ENCODE measurements at places on chromosomes 12 and 14.
A peak's percentile ranks its signal among the peaks of the same experiment; 100 is the strongest.

DNA sequence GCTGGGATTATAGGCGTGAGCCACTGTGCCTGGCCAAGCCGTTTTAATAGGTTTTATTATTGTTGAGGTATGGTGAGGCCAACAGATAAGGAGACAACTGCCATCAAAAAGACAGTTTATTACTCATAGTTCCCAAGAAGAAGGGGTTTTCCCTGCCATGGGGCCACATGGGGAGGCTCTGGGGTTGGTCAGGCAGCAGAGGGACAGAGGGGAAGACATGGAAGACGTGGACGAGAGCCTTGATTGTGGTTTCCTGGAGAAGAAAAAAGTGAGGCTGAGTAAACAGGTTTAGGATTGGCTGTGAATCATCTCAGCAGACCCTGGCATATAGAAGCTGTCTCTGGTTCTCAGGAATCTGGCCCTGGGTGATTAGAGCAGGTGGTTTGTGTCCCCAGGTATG lies 69.9 kb downstream of the FOXN4 start:
- no peak for DNase-seq

- DNase-seq, result no peak
Observed at GRCh38 chr12:13148485-13148847, 45.0 kb upstream of the GSG1 start.

GRCh38 chr12:66945189-66945817 lies 266.4 kb upstream of the GRIP1 start:
- DNase-seq, result no peak

DNA sequence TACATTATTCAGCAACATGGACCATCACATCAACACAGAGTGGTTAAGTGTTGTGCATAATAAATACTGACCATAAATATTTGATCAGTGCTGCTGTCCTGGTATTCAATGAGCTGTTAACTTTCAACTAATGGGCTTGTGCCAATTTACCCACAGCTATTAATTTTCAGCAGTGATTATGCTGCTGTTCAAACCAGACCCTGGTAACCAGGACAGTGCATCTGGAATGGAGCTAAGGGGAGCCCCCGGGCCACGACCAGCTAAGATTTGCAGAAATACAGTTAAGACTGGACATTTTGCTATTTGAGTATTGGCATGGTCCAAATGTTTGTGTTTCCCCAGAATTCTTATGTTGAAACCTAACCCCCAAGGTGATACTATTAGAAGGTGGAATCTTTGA lies 180.4 kb upstream of the GZMB start:
- DNase-seq, result no peak

DNA sequence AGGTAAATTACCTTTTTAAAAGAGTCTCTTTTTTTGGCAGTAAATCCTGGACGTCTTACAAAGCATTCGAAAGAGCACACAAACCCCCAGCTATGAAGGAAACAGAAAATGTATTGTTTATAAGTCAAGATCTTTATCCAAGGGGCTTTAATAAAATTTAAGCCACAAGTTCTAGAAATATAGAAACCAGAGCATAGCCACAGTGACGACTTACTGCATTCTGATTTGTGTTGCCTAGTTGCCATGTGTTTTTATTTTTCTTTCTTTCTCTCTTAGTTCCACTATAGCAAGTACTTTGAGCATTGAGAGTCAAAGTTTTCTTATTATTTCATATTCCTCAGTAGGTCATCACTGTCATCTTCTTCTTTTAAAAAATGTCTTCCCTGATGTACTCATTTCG lies 47.8 kb upstream of the TBPL2 start:
- DNase-seq, result no peak

DNA sequence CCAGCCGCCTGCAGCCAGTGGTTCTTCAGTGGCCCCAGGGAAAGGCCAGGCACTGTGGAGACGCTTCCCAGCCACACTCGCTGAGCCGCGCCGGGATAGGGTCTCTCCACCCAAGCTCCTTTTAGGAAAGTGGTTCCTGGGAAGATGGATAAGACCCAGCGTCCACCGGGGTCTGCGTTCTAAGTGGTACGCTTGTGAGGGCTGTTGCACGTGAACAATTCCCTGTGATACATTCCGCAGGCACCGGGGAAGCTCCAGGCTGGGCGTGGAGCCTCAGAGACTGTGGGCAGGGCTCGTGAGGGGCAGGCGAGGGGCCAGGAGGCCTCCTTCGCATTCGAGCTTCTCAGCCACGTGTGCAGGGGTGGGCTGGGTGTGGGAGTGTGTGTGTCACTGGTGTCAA lies 48.4 kb downstream of the GALNT9 start:
- DNase-seq, result no peak

DNA sequence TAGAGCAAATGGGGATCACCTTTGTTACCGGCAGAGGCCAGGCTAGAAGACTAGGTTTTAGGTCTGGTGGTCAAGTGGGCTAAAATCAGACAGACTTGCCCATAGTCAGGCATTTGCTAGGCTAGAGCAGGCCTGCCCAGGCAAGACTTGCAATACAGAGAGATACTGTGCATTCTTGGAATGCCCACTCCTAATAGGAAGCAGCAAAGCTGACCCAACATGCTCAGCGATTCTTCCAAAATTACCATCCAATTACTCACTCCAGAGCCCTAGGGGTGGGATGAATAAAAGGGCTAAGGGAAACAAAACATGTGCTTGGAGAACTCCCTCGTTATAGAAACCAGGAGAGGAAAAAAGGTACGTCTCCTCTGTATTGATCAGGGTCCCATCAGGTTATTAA lies 187.8 kb upstream of the AMIGO2 start:
- no peak for DNase-seq

GRCh38 chr12:50467439-50467838 lies 37.3 kb upstream of the DIP2B start:
- DNase-seq, result no peak

DNA sequence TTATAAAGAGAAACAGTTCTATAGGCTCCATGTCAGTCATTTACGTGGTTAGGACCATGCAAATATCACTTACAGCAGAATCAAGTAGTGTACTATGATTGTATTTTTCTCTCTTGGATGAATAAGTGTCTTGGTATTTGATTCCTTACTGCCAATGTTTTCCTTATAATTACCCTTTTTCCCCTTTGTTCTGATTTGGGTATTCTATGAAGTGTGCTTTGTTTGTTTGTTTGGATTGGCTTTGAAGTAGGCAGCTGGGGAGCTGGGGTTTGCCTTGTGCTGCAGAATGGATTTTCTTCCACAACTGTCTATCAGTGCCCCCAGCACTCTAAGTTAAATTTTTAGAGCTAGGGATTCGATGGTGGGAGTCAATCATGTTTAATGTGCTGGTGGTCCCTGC lies 12.4 kb downstream of the TMEM120B start:
- DNase-seq, result no peak

- peak; percentile 47 for DNase-seq
Observed at GRCh38 chr12:1660304-1661187, 30.3 kb upstream of the ADIPOR2 start.

GRCh38 chr14:77589099-77589498 lies 27.3 kb downstream of the SPTLC2 start:
- DNase-seq, result no peak

- DNase-seq, result no peak
Observed at GRCh38 chr12:1914114-1914911, 4.1 kb downstream of the CACNA2D4 start.

DNA sequence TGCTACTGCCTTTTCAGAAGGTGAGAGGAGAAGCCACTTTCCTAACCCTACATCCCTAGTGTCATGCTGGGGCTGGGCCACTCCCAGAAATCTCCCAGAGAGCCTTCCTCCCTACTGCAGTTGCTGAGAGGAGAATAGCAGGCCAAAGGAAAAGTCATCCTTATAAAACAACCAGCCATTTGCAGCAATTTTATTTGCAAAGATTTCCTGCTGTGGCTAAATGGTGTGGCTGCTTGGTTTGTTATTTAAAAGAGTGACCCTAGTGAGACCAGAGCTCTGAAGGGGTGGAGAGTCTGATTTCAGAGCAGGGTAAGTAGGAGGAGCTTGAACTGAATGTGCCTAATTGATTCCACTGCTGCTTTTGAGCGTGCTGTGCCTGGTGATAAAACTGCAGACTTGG lies 232.0 kb downstream of the GRIN2B start:
- no peak for DNase-seq

DNA sequence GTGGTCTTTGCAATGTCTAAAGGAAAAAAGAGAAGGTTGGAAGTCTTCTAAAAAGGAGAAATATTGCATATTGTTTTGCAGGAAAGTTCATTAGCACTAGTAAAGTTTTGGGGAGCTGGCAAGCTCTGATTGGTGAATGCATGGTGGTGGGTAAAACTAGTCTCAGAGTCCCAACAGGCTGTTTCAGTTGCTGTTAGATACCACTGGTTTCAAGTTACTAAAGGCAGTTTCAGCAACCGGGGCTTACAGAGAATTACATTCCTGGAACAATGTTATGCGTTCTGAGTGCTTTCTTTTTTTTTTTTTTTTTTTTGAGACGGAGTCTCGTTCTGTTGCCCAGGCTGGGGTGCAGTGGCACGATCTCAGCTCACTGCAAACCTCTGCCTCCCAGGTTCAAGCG lies 208.2 kb downstream of the EPS8 start:
- DNase-seq, result no peak

DNA sequence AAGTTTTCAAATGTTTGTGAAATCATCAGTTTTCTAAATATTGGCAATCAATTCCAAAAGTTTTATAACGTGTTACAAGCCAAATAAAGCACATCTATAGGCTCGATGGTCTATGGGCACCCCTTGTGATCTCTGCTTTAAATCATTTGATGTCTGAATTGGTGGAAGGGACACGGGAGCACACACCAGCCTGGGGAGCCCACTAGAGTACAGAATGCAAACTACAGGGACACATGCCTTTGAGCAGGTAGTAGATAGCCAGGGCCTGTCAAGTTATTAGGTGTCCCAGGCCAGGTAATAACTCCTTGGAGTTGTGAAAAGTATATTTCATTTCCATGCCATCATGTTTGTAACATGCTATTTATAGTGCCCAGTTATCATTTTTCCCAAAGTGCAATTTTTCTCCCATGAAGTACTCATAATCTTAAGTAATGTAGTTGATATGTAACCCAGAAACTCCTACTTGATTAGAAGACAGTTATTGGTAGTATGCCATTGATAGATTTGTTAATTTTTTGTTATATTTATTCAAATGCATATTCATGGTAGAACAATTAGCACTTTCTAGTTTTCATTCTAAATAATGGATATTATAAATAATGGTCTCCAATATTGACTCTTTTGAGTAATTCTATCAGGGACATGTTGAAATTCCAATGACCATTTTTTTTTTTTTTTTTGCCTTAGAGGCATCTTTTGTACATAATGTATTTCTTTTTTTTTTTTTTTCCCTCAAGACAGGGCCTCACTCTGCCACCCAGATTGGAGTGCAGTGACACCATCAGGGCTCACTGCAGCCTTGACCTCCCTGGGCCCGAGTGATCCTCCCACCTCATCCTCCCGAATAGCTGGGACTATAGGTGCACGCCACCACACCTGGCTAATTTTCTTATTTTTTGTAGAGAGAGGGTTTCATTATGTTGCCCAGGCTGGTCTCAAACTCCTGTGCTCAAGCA lies 96.9 kb upstream of the FGD4 start:
- DNase-seq, result no peak

DNA sequence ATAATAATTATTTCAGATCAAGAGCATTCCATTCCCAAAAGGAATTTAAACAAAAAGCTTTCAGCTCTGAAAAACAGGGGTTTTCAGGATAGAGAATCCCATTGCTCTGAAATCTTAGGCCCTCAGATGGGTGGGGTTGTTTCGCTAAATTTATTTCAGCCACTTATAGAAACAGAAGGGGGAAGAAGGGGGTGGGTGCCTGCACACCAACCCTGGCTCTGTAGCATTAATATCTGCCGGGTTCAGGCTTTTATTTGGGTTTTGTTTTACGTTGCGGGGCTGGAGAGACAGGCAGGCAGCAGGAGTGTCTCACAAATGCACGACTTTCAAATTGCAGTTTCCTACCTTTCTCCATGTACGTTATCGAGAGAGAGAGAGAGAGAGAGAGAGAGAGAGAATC lies 12.5 kb upstream of the ZFP36L1 start:
- DNase-seq, result no peak

- peak; percentile 72 for DNase-seq
Observed at GRCh38 chr12:65170209-65170881, 962 bp downstream of the LEMD3 start.

GRCh38 chr14:75295061-75295461 lies 16.4 kb downstream of the FOS start:
- DNase-seq, result peak; percentile 70

DNA sequence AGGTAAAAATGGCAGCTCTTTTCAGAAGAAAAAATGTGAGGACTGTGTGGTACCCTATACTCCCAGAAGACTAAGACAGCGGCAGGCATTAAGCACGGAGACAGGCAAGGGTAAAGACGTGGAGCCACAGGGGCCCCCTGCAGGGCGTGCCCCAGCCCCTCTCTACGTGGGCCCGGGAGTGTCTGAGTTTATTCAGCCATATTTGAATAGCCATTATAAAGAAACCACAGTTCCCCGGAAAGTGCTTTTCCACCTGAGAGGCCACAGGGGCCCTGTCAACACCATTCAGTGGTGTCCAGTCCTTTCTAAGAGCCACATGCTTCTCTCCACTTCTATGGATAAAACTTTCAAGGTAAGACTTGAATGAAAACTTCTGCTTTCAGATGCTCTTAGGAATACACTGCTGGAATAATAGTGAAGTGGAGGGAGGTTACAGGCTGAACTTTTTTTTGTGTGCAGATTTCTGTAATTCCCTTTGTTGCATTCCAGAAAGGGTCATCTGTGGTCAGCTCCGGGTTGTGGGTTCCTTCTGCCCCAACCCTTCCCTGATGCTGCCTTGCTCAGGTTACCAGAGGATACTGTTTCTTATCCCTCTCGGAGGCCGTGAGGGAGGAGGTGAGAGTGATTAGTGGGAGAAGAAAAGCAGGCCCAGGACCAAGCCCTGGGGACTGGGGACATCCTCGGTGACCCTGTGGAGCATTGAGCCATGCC lies 58.4 kb downstream of the SLC25A47 start:
- no peak for DNase-seq

DNA sequence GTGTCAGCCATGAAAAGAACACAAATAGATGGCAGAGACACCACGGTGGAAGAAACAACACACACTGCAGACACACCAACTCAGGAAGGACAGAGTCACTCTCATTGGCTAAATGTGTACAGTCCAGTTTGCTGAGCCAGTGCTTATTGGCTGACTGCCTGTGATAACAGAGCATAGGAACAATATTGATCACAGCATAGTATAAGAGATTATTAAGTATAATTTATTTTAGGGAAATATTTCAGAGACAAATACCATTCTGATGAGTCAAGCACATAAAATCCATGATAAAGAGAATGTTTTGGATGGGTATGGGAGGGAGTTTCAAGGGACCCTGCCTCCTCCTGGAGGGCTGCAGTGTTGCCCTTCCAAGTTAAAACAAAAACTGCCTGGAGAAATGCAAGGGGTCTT lies 50.9 kb downstream of the BTG1 start:
- no peak for DNase-seq

- no peak for DNase-seq
Observed at GRCh38 chr12:121536899-121537813, 43.7 kb downstream of the KDM2B start.

- no peak for DNase-seq
Observed at GRCh38 chr12:2893007-2893406, 2.3 kb downstream of the TULP3 start.

Measured in hematopoietic multipotent progenitor cell treated with erythropoietin and hydrocortisone succinate and interleukin-3 and kit ligand, for 17 days (in vitro differentiated cells).